ENCODE measurements at places on chromosomes 5 and 9. TPM values are rescaled to one million over a fixed set of nuclear protein-coding genes. Genes with fewer than 3 reads are reported as not detected.

Gene PCDHA6
- total RNA-seq: 0.13 TPM

Gene PCDHGB7
- 12.3 TPM for total RNA-seq

Gene CATSPER3
- not detected for total RNA-seq

Gene ARHGEF39
- total RNA-seq: 0.65 TPM

Gene WDR38
- total RNA-seq: not detected

Gene PPP1R26
- total RNA-seq: 11.5 TPM

Gene TSSK1B
- total RNA-seq: not detected

Gene SPINK4
- not detected for total RNA-seq

Gene IFNK
- total RNA-seq: not detected

Gene PCDHB2
- total RNA-seq: 2.3 TPM

Gene HIGD2A
- total RNA-seq: 27.6 TPM

Gene CXCL14
- not detected for total RNA-seq

Gene TMOD1
- total RNA-seq: 1.5 TPM

Gene OR1J2
- total RNA-seq: not detected

Gene TTC39B
- total RNA-seq: 4.0 TPM

Gene PCDHA1
- total RNA-seq: 0.13 TPM

Gene SVEP1
- total RNA-seq: 1.4 TPM

Gene AMBP
- total RNA-seq: not detected

Gene ADAMTSL1
- total RNA-seq: 19.6 TPM

Gene RNF180
- 2.3 TPM for total RNA-seq

Gene CDH12
- not detected for total RNA-seq

Gene CCDC107
- total RNA-seq: 10.3 TPM

Gene SLC31A2
- 14.5 TPM for total RNA-seq

Gene ZNF454
- 0.69 TPM for total RNA-seq

Gene EPB41L4B
- 0.16 TPM for total RNA-seq

Gene PCDHGA6
- total RNA-seq: 1.5 TPM

Gene CTSV
- 0.76 TPM for total RNA-seq

Gene PKD2L2
- not detected for total RNA-seq

Gene NTRK2
- under 0.01 TPM for total RNA-seq

Gene SLC4A9
- total RNA-seq: under 0.01 TPM

Gene CNTNAP3B
- 361 TPM for total RNA-seq

Gene HTR1A
- total RNA-seq: not detected

Gene CACFD1
- total RNA-seq: 4.7 TPM

Gene IER5L
- 13.1 TPM for total RNA-seq

Gene PCDHB4
- under 0.01 TPM for total RNA-seq

Gene LCN12
- total RNA-seq: not detected

Gene GABRB2
- total RNA-seq: not detected

Gene NTNG2
- total RNA-seq: under 0.01 TPM

Gene IFNA13
- not detected for total RNA-seq

Gene ADGRD2
- under 0.01 TPM for total RNA-seq

Gene DOK3
- total RNA-seq: 3.4 TPM

Gene GTF2H2
- 6.5 TPM for total RNA-seq

Gene CFAP157
- not detected for total RNA-seq

Gene C5orf52
- not detected for total RNA-seq

Gene DBH
- total RNA-seq: not detected

Gene TRIM36
- total RNA-seq: 0.49 TPM

Gene NR5A1
- not detected for total RNA-seq

Gene FAT2
- total RNA-seq: under 0.01 TPM

Gene HRCT1
- 0.32 TPM for total RNA-seq

Gene C9orf40
- 3.8 TPM for total RNA-seq

Gene KIF4B
- 0.38 TPM for total RNA-seq

Gene IFNA2
- not detected for total RNA-seq
